Left renal pelvis (tissue), 4 donors: ENCODE measurements at places on chromosomes 4 and X.

DNA sequence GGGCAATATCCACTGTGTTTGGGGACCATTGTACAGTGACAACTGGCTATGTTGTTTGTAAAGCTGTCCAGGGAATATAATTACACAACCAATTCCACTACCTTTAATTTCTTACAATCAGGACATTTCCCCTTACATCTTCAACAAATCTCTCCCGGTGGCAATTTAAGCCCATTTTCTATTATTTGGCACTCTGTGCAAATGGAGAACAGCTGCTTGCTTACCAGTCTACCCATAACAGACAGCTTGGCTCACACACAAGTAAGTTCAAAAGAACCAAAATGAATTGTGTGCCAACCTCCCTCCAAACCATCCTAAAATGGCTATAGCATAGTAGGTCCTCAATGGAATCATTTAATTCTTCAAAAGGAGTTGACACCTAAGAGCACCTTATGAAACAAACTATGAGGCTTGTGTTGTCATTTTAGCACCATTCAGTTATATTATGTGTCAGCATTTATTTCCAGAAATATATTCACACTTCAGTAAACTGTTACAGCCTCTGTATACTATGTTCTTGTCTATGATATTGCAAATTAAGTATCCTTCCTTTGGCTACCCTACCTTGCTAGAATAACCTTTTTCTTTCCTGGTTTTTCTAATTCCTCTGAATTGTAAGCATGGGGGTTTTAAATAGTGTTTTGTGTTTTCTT lies 18.4 kb downstream of the GABRA4 start:
- DNase-seq, result no peak

- DNase-seq, result no peak
Observed at GRCh38 chrX:154372612-154373022, 1.8 kb downstream of the FLNA start.

GRCh38 chrX:53262189-53262917 lies 19.0 kb downstream of the IQSEC2 start:
- no peak for DNase-seq

GRCh38 chrX:11137543-11138139 lies 26.5 kb downstream of the HCCS start:
- DNase-seq, result no peak
